ENCODE measurements at places on chromosomes 2 and 18. TPM values are rescaled to one million over a fixed set of nuclear protein-coding genes. Genes with fewer than 3 reads are reported as not detected.

The C18orf54 gene
- 0.35 TPM for total RNA-seq

The TLX2 gene
- total RNA-seq, result 0.08 TPM

The LONRF2 gene
- total RNA-seq, result 0.68 TPM

The GCG gene
- not detected for total RNA-seq
